ENCODE measurements at places on chromosomes 1 and 21.
A peak's percentile ranks its signal among the peaks of the same experiment; 100 is the strongest.

GRCh38 chr1:77487631-77488030 lies 194.8 kb downstream of the ZZZ3 start:
- DNase-seq, result no peak

DNA sequence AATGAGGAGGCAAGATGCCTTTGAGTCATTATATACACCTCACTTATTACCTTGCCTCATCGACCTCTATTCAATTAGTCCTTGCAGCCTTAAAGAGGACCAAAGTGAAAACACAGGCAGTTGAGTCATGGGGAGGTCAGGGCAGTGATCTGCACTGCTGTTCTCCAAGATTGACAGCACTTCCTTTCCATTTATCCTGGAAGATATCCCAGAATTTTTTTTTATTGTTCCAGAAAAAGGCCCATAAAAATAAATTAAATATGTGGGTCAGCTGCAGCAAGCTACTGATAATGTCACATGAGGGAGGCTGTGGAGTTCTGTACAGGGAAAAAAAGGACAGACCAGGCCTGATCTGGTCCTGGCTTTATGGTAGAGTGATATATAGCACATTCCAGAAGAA lies 33.2 kb upstream of the CDC42BPA start:
- no peak for DNase-seq

DNA sequence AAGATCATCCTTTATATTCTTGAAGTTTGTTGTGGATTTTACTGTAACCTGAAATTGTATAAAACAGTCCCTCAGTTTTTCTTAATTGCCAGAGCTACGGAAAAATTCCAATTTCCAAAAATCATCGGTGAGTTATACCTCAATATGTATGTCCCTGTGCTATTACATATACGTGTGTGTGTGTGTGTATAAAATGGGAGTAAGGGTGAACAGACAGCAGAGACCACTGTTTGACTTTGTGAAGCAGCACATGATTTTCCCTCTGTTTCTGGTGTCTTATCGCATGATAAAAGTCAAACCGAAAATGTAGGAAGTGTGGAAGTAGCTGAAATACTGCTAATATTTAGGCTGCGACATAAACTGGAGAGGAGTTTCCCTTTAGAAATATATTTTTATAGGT lies 1.2 kb downstream of the OR2T1 start:
- DNase-seq, result no peak

GRCh38 chr1:236147521-236148469 lies 5.5 kb downstream of the GPR137B start:
- peak; percentile 54 for DNase-seq

DNA sequence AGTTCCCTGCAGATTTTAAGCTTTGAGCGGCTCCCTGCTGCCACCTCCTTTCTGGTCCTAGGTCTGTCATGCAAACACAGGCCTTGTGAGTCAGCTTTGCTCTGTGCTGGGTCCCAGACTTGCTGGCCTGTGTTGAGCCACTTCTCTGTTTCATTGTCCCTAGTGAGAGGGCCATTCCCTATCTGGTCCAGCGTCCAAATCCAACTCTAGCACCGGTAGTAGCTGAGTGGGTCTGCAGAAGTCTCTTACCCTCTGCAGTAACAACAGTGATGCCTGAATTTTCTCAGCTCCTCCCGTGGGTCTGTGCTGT lies 5.8 kb downstream of the TTC22 start:
- DNase-seq, result no peak

- no peak for DNase-seq
These were observed 192.8 kb downstream of the FCRL5 start for GRCh38 chr1:157359314-157360022.

- DNase-seq, result peak; percentile 44
These were observed at the start of gene PFKL for GRCh38 chr21:44299458-44300261. TSS of gene PFKL (plus strand) at chr21:44300053. CDS start at chr21:44300106, 53 bp downstream.

DNA sequence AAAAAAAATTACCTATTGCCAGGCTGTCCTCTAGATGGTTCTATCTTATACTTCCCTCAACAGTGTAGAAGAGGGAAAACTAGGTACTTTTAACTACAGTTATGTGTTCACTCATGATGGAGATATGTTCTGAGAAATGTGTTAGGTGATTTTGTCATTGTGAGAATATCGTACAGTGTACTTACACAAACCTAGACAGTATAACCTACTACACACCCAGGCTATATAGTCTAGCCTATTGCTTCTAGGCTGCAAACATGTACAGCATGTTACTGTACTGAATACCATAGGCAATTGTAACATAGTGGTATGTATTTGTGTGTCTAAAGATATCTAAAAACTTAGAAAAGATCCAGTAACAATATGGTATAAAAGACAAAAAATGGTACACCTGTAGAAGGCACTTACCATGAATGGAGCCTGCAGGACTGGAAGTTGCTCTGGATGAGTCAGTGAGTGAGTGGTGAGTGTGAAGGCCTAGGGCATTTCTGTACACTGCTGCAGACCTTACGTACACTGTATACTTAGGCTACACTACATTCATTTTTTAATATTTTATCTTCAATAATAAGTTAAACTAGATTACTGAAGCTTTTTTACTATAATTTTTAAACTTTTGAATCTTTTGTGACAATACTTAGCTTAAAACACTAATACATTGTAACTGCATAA lies 13.2 kb downstream of the MGST3 start:
- no peak for DNase-seq

DNA sequence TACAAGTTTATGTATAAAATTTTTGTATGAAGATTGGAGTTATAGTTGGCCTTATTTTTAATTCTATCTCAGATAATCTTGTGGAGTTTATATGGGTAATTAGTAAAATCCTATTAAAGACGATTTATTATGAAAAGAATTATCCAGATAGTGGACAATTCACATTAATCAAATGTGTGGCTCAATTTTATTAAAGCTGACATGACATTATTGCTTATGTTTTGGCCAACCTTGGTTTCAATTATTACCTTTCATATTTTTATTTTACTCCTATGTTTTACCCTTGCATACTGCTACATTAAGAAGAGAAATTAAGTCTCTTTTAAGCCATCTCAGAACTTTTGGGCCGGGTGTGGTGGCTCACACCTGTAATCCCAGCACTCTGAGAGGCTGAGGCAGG lies 110.0 kb downstream of the ITSN1 start:
- DNase-seq, result no peak

DNA sequence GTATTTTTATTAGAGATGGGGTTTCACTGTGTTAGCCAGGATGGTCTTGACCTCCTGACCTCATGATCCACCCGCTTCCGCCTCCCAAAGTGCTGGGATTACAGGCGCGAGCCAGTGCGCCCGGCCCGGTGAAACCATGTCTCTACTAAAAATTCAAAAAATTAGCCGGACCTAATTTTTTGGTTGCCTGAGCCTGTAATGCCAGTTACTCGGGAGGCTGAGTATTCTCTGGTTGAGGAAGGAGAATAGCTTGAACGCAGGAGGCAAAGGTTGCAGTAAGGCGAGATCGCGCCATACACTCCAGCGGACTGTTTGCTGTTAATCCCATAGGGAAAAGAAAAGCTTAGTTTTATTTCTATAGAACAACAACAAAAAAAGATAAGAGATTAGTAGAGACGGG lies 29.9 kb upstream of the HJV start:
- no peak for DNase-seq

DNA sequence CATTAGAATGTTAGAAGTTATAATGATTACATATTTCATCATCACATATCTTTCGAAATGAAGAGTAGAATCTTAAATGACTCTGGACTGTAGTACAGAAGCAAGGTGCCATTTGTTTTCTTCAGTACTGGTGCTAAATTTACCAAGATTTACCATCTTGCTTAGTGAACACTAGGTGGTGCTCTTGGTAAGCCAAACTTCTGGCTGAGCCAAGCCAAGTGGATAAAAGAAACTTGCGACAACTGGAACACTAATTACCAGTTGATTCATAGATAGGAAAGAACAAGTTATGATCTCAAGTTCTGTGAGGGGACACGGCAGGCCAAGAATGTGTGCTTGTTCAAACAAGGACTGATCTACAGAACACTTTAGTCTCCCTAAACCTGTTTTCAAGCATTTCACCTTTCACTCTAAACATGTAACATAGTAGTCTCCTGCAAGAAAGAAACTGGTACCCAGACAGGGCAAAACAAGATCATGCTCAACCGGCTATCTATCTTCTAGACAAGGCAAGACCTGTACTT lies 19.8 kb downstream of the SPRTN start:
- peak; percentile 63 for DNase-seq

- no peak for DNase-seq
These were observed 17.6 kb downstream of the PADI1 start for GRCh38 chr1:17222557-17222956.

DNA sequence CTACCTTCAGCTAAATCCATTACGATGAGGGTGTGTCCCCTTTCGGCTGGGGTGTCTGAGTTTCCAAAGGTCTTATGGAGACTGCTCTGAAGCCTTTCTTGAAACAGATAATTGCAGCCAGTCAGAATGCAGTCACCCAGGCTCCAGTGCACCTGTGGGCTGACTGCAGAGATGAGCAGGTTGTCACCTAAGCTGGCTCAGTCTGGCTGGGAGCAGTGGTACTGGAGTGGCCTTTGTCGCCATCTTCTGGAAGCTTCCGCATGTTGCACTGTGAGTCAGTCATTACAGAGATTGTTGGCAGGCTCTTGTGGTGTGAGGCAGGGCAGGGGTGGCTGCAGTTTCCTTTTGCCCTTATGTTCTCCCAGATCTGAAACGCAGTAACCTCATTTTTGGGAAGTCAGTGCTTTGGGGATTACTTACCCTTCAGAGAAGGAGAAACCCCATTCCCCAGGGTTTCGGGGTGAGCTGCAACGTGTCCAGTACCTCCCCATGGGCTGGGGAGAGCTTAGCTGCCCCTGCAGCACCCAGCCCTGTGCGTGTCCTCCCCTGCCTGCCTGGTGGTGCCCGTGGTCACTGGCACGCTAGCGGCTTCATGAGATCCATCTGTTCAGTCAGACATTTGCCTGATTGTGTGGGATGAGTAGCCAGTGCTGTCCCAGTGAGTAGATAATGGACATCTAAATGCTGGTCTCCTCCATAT lies 48.0 kb downstream of the SMYD2 start:
- peak; percentile 76 for DNase-seq

- DNase-seq, result peak; percentile 42
These were observed 642 bp downstream of the HCRTR1 start for GRCh38 chr1:31617916-31618746.

DNA sequence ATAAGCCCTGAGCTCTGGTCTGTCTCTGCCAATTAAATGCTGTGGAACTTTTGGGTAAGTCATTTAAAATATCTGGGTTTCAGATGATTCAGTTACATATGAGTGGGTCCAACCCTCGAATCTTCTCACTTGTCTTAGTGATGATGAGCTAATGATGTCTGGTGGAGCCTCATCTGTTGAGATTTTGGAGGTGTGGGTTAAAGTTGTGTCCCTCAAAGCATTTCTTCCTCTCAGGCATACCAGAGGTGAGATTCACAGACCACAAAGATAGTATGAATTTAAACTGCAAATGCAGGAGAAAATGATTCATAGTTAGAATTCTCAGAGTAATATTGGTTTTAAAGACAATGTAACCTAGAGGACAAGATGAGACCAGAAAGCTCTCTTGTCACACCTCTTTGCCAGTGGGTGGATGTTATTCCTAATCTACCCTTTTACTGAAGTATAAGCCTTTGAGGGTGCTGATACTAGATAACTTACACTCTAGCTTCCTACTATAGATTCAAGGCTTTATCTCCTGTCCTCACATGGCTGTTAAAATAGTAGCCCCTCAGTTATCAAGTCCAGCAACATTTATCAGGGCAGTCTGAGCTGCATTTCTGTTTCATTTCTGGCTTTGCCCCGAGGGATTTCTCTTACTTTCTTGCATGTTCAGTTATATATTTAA lies 90.7 kb downstream of the MT1HL1 start:
- DNase-seq, result no peak

- DNase-seq, result peak; percentile 17
These were observed 15.5 kb downstream of the LYPLAL1 start for GRCh38 chr1:219189021-219189824.

- DNase-seq, result no peak
These were observed 71.1 kb downstream of the MATN1 start for GRCh38 chr1:30652152-30652841.

DNA sequence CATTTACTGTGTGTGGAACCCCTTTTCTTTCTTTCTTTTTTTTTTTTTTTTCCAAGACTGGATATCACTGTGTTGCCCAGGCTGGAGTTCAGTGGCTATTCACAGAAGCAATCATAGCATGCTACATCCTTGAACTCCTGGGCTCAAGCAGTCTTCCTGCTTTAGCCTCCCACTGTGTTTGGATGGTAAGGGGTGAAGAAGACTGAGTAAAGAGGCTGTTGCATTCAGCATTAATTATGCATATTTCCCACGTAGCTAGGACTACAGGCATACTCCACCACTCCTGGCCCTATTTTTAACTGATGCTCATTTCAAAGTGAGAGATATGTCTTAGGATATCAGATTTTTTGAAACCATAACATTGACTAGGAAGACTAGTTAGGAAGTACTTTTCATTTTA lies 39.5 kb downstream of the PHACTR4 start:
- DNase-seq, result no peak

DNA sequence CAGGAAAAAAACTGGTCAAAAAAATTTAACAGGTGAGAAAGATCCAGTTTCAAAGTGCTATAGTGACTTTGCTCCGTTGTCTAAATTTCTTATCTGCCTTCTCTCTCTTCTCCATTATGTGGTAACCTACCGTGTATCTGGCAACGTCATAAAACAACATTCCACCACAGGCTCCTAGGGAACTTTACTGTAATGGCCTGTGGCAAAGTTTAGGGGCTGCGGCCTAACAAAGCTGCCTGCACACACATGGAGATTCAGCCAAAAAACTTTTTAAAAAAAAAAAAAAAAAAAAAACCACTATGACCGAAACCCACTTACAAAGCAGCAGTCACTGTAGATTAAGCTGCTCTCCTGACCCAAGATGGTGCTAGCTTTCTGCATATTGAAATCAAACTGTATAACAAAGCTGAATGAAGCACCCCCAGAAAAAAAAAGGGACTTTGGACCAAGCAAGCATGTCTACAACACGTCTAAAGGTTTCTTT lies 202.6 kb downstream of the SLC45A1 start:
- no peak for DNase-seq

DNA sequence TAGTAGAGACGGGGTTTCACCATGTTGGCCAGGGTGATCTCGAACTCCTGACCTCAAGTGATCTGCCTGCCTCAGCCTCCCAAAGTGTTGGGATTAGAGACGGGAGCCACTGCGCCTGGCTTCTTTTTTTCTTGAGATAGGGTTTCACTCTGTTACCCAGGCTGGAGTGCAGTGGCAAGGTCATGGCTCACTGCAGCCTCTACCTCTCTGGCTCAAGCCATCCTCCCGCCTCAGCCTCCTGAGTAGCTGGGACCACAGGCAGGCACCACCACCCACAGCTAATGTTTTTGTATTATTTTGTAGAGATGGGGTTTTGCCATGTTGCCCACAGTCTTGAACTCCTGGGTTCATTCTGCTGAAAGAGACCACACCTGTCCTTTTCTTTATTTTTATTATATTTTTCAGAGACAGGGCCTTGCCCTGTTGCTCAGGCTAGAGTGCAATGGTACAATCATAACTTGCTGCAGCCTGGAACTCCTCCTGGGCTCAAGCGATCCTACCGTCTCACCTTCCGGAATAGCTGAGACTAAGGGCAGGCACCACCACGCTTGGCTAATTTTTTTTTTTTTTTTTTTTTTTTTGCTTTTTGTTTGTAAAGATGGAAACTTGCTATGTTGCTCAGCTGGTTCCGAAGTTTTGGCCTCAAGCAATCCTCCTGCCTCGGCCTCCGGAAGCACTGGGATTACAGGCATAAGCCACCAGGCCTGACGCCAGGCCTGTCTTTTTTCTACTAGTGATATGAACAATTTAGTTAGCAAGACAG lies 3.1 kb downstream of the LMNA start:
- no peak for DNase-seq

- DNase-seq, result peak; percentile 25
These were observed 38.8 kb upstream of the EPHA8 start for GRCh38 chr1:22524481-22524880.

- no peak for DNase-seq
These were observed 487.7 kb downstream of the TTLL7 start for GRCh38 chr1:83511146-83511726.

GRCh38 chr1:57404884-57405283 lies 19.0 kb downstream of the DAB1 start:
- DNase-seq, result no peak
